Small intestine (tissue), 16 donors: ENCODE measurements at places on chromosomes 1 and 21. TPM values are rescaled to one million over a fixed set of nuclear protein-coding genes. Genes with fewer than 3 reads are reported as not detected.
A peak's percentile ranks its signal among the peaks of the same experiment; 100 is the strongest.

DNA sequence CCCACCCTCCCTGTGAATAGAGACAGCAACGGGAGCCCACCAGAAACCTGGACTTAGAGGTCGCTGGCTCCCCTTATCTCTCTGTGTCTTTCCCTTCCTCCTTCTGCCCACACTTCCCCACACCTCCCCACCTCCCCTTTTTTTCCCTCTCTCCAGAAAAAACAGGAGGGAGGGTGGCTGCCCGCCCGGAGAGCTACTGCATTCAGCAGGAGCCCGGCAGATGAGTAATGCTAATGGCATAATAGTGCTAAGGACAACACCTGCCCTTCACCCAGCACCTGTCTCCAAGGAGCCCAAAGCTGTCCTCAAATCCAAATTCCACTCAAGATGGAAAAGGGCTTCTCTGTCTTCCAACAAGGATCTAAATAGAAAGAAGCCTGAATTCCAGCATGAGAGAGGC lies 11.4 kb upstream of the PRELP start:
- DNase-seq: no peak
- no peak overlapping the region for H3K27ac ChIP-seq
- no peaks in the 10 kb centered on the region for H3K36me3 ChIP-seq
- no peaks in the 10 kb centered on the region for H3K27me3 ChIP-seq

GRCh38 chr1:12339811-12340543 lies 110.1 kb downstream of the VPS13D start:
- no peaks in the 10 kb centered on the region for H3K27me3 ChIP-seq
- peak overlapping the region; percentile 3 for H3K27ac ChIP-seq
- no peak overlapping the region for H3K4me3 ChIP-seq

DNA sequence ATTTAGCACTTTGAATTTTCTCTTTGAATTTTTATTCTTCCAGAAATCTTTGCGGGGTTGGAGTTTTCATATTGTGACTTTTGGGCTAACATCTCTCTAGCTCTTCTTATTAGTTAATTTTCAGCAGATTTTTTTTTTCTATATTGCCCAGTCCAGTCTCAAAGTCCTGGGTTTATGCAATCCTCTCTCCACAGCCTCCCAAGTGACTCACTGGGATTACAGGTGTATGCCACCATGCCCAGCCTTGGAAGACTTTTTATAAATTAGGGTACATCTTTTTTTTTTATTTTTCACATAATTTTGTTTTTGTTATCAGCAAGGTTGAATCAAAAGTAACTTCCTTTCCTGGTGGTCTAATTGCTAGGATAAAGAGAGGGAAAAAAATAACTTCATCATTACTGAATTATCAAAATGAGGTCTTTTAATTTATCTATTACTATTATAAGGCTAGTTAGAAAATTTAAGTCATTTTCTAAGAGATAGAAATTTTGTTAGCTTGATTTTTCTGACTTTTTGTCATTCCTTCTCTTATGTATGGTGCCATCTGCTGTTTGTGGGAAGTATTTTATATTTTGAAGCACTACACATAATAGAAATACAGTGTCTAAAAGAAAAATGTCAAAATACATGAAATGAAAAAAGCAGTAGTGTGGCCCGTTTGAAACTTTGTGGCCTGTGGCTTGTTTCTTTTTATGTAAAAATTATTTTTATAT lies 273.4 kb upstream of the CACYBP start:
- no peaks in the 10 kb centered on the region for H3K27me3 ChIP-seq
- no peaks in the 10 kb centered on the region for H3K36me3 ChIP-seq
- H3K27ac ChIP-seq: no peak overlapping the region
- peak; percentile 72 for DNase-seq
- H3K4me3 ChIP-seq: no peak overlapping the region

GRCh38 chr1:206784471-206784903 lies 12.2 kb upstream of the IL10 start:
- H3K4me3 ChIP-seq: no peak overlapping the region
- H3K4me1 ChIP-seq: no peaks in the 10 kb centered on the region
- no peak overlapping the region for H3K27ac ChIP-seq

DNA sequence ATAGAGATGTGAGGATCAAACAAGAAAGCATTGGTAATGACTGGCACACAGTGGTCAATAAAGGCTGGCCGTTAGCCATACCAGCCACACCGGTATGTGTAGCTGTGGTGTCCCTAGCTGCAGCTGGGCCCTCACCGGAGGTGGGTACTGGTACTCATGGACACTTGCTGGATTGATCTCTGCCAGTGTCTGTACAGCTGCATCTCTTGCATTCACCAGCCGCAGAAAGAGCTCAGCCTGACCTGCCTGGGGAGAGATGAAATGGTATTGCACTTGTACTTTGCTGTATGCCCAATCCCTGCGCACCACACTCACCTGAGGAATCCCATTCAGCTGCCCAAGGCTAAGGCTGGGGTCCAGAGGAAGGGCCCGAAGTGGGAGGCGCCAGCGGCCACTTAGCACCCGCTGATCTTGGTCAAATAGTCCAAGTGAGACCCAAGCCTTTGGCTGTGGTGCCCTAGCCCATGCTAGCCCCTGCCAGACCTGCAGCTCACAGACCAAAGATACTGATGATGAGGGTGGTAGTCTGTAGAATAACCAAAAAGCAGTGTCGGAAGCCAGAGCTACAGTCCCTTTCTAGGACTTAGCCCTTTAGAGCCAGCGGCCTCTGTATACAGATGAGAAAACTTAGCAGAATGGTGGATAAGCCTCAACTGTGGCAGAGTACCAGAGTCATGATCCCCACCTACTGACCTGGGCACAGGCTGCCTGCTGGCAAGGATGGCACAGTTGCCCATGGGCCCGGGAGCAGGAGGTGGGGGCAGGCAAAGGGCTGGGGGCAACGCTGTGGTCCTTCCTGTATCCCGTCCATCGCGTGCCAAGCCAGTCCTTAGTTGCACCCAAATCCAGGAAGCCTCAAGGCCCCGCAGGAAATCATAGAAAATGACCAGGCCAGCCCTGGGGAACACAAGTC lies 3.0 kb downstream of the CCDC17 start:
- no peak for DNase-seq
- no peaks in the 10 kb centered on the region for H3K27me3 ChIP-seq
- no peaks in the 10 kb centered on the region for H3K4me1 ChIP-seq
- no peak overlapping the region for H3K4me3 ChIP-seq

CHD5 gene
- polyA plus RNA-seq: not detected

CHODL gene
- polyA plus RNA-seq: 0.16 TPM

DNA sequence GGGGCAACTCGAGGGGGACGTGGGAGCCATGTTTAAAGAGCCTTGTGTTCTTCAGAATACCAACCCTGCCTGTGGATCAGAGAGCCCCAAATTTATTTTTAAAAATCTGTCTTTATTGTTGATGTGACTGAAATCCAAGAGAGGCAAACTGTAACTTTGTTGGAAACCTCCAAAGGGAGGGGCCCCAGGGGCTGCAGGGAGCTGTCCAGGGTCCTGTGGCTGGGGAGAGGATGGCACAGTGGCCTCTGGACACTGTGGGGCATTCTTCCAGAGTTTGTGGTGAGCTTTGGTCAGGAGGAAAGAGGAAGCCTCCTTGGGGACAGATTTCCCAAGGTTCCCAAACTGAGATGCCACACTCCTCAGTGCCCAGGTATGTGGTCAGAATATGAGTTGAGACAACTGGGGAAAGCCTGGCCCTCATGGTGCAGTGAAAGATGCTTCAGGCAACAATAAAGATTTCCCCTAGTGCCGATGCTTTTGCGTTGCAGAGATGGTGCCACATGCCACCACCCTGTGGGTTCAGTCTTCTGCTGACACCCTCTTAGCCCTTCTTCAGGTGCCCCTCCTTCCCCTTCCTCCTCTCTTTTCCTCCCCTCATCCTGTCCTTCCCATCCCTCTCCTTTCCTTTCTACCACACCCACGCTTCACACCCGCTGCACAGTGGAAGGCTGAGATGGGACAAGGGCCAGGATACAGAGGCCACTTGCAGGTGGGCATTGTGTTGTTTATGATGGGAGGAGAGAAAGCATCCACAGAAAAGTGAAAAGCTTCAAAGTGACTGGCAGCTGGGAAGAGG lies 122.1 kb downstream of the UCK2 start:
- H3K4me1 ChIP-seq: no peaks in the 10 kb centered on the region
- no peaks in the 10 kb centered on the region for H3K36me3 ChIP-seq
- no peak for DNase-seq
- H3K27ac ChIP-seq: no peak overlapping the region

MCOLN3 gene
- polyA plus RNA-seq: 192 TPM

DNA sequence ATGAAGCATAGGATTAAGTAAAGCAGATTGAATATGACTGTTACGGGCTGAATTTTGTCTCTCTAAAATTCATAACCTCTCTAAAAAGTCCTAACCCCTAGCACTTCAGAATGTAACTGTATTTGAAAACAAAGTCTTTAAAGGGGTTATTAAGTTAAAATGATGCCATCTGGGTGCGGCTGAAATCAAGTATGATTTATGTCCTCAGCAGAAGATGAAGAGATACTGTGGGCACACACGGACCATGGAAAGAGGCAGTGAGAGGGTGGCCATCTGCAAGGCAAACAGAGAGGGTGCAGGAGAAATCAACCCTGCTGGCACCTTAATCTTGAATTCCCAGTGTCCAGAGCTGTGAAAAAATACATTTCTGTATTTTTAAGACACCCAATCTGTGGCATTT lies 3.8 kb upstream of the USP25 start:
- H3K27me3 ChIP-seq: no peaks in the 10 kb centered on the region
- no peaks in the 10 kb centered on the region for H3K36me3 ChIP-seq
- H3K27ac ChIP-seq: no peak overlapping the region
- DNase-seq: no peak
- H3K4me3 ChIP-seq: no peak overlapping the region

- peaks cover 3% of the 10 kb centered on the region for H3K4me1 ChIP-seq
- H3K27ac ChIP-seq: peak overlapping the region; percentile 17
- H3K4me3 ChIP-seq: no peak overlapping the region
These were observed 5.4 kb downstream of the HMGN2 start for GRCh38 chr1:26477446-26478152.

DNA sequence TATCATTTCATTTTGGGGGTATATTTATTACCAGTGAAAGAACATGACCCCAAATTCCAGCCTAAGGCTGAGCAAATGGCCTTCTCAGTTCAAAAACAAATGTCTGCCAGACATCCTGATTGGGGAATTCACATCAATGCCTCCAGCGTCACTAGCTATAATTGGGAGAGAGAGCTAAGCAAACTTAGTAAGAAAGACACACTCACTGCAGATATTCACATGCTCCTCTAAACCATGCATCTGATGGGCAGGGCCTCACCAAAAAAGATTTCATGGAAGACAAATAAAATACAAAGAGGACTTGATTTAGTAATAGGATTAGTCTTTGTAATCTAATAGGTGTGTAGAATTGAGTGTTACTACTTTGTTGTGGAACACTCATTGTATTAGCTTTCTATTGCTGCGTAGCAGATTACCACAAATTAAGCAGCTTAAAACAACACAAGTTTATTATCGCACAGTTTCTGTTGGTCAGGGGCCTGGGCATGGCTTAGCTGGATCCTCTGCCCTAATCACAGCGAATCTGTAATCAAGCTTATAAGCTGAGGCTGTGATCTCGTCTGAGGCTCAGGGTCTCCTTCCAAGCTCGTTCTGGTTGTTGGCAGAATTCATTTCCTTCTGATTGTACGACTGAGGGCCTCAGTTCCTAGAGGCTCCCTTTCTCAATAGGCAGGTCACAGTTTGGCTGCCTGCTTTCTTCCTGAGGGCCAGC lies 243.0 kb downstream of the PBX1 start:
- no peaks in the 10 kb centered on the region for H3K27me3 ChIP-seq
- H3K4me1 ChIP-seq: peaks cover 10% of the 10 kb centered on the region
- no peak overlapping the region for H3K4me3 ChIP-seq
- no peak for DNase-seq

- H3K4me3 ChIP-seq: no peak overlapping the region
- peaks cover 11% of the 10 kb centered on the region for H3K4me1 ChIP-seq
- H3K27ac ChIP-seq: peak overlapping the region; percentile 68
- H3K36me3 ChIP-seq: no peaks in the 10 kb centered on the region
These were observed 14.9 kb upstream of the IFNLR1 start for GRCh38 chr1:24201941-24202440.

DNA sequence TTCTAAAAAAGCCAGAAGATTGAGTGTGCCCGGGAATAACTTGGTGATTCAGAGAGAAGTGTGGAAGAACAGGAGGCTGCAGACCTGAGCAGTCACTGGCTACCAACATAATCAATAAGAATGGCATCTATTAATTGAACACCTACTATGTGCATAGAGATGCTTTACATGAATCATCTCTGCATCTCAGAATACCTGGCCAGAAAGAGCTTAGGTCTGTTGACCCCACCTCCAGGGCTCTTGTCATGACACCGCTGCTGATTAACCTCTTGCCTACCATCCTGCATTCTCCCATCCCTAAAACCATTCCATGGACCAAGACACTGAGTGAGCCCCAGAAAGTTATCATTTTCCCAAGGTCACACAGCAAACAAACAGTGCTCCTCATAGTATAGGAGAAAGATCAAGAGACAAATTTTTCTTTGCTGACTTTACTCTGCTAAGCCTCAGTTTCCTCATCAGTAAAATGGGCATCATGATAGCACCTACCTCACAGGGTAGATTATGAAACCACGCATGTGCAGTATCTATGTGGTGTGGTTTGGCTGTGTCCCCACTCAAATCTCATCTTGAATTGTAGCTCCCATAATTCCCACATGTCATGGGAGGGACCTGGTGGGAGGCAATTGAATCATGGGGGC lies 16.3 kb upstream of the PINK1 start:
- H3K27ac ChIP-seq: no peak overlapping the region
- H3K4me3 ChIP-seq: no peak overlapping the region
- no peak for DNase-seq
- H3K4me1 ChIP-seq: no peaks in the 10 kb centered on the region
- H3K27me3 ChIP-seq: no peaks in the 10 kb centered on the region

DONSON gene
- 8.9 TPM for polyA plus RNA-seq

DNA sequence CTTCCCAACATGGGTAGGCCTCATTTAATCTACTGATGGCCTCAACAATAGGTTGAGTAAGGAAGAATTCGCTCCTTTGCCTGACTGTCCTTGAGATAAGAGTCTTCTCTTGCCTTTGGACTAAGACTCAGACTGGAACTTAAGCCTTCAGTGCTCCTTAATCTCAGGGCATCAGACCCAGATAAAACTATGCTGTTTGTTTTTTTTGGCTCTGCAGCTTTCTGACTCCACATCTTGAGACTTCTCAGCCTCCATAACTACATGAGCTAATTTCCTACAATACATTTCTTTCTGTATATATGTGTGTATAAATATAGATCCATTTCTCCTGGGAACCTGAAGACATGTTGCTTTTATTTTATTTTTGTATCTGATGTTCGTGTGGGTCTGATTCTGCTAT lies 1470.7 kb upstream of the PRMT6 start:
- H3K27me3 ChIP-seq: no peaks in the 10 kb centered on the region
- H3K4me3 ChIP-seq: no peak overlapping the region
- H3K27ac ChIP-seq: no peak overlapping the region
- no peaks in the 10 kb centered on the region for H3K36me3 ChIP-seq

GRCh38 chr1:22845398-22845935 lies 127.2 kb downstream of the LACTBL1 start:
- no peaks in the 10 kb centered on the region for H3K4me1 ChIP-seq
- H3K36me3 ChIP-seq: no peaks in the 10 kb centered on the region
- DNase-seq: no peak
- H3K4me3 ChIP-seq: no peak overlapping the region
- H3K27me3 ChIP-seq: no peaks in the 10 kb centered on the region

MFAP2 gene
- polyA plus RNA-seq: 125 TPM

ZNF683 gene
- 0.13 TPM for polyA plus RNA-seq

GGPS1 gene
- polyA plus RNA-seq: 36.2 TPM
